ENCODE measurements at places on chromosomes 11 and 22.

DNA sequence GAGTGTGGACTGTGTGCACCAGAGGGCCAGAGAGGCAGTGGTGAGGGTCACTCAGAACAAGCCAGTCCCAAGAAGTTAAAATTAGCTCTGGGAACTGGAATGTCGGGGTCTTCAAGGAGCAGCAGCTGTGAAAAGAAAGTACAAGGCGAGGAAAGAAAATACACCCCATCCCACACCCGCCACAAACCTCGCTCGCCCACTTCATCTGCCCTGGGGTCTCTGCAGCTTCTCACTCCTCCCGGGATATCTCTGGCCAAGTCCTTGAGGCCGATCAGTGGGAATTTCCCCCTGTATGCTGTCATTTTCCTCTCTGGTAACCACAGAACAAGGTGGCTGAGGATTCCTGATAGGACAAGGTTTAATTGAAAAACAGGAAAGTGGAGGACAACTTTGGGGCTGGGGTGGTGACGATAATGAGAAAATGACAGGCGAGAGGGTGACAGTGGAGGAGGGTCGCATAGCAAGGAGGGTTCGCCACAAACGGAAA, 36.3 kb upstream of the TIMP3 start:
- DNase-seq: no peak

DNA sequence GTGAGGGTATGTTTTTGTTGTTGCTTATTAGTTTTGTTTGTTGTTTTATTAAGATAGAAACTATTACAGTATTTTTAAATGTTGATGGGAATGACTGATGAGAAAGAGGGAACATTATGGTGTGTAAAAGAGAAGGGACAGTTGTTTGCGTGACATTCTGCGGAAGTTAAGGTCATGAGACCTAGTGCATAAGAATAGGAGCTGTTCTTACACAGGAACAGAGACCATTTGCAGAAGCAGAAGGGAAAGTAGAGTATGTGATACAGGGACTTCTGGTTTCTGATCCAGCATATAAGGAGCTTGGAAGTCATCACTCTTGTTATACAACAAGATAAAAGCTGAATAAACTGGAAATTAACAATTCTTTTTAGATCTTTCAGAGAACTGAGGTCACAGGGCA, 299.2 kb upstream of the API5 start:
- DNase-seq: no peak

DNA sequence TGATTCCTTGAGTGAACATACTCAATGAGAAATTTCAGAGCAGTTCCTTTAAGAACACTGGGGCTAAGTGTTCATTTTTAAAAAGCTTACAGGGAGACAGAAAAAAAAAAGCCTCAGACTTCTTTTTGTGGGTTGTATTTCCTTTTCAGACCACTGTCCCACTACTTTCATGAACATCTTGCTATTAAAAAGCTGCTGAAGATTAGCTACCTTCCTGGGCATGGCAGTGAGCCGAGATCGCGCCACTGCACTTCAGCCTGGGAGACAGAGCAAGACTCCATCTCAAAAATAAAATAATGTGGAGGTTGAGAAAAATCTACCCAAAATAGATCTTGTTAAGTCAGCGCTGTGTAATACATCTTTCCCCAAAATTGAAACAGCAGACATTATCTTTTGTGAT, 10.8 kb downstream of the TRAF6 start:
- no peak for DNase-seq

GRCh38 chr11:60974726-60975125, 3.2 kb downstream of the CD6 start:
- DNase-seq: no peak

DNA sequence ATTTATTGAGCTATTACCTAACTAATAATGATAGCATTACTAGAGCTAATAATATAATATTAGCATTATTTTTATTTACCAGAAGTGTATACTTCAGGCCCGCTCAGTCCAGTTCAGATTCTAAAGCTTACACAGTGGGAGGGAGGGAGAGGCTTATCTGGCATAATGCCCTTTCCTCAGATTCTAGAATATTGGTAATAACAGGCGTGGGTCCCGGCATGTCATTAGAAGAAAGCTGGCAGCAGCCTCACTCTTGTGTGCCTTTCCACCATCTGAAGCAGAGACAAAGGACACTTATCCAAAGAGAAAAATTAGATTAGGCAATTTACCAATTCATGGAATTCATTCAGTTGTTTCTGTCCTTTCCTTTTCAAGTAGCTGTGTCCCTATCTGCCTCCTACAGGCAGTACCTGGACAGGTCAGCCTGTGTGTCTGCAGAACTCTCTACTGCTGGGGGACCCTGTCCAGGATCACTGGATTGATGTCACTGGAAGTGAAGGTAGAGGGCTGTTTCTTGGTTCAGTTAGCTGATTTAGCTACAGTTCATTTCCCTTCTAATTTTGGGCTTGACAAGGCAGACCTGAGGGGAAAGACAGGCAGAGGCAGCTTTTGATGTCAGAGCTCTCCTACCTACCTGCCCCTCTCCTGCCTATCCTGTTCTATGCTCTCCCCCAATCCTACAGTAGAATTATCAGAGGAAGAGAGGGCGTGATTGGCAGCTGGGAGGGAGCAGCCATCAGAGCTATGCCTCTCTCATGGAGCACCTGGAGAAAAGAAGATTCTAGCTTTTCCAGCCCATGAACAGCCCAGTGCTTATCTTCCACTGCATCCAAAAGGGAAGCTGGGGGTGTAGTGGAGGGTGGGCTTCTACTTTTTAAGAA, 20.3 kb upstream of the CCDC90B start:
- DNase-seq: no peak

DNA sequence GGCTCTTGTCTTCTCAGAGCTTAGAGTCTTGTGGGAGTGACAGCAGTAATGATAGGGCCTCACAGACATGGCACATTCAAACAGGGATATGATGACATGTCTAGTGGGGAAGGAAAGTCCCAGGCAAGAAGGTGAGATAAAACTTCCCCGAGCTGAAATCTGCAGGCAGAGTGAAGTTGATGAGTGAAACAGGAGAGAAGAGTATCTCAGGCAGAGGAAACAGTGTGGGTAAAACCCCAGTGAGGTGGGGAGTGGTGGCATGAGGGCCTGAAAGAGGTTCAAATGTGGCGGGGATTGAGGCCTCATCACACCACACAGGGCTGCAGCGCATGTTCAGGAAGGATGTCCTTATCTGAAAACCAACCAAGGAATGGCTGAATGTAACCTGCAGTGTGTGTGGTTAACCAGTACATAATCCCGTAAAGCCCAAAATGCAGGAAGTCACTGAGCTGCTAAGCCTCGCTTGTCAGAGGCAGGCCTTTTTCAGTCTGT, 153.8 kb upstream of the E2F8 start:
- no peak for DNase-seq

DNA sequence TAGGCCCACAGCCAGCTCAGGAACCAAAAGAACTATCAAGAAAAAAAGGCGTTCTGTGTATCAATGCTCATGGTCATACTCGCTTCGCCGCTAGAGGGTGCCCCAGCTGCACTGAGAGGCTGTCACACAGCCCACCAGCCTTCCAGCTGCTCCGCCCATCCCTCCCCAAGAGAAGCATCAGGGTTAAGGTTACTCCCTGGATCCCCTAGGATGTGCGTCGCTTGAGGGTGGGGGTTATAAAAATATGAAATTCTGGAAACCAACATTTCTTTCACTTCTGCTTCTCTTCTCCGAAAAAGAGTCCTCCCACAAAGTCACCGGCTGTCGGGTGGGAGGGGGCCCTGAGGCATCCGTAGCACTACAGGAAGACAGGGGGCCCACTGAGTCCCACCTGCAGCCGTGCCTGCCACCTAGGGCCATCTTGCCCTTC, 1.7 kb downstream of the CBX6 start:
- DNase-seq: peak; percentile 90

- DNase-seq: no peak
These were observed 21.1 kb downstream of the RTN4R start for GRCh38 chr22:20247010-20247505.

GRCh38 chr11:34851916-34852315, 64.3 kb downstream of the APIP start:
- DNase-seq: no peak

GRCh38 chr22:41659941-41660340, 28.7 kb downstream of the SNU13 start:
- DNase-seq: no peak

DNA sequence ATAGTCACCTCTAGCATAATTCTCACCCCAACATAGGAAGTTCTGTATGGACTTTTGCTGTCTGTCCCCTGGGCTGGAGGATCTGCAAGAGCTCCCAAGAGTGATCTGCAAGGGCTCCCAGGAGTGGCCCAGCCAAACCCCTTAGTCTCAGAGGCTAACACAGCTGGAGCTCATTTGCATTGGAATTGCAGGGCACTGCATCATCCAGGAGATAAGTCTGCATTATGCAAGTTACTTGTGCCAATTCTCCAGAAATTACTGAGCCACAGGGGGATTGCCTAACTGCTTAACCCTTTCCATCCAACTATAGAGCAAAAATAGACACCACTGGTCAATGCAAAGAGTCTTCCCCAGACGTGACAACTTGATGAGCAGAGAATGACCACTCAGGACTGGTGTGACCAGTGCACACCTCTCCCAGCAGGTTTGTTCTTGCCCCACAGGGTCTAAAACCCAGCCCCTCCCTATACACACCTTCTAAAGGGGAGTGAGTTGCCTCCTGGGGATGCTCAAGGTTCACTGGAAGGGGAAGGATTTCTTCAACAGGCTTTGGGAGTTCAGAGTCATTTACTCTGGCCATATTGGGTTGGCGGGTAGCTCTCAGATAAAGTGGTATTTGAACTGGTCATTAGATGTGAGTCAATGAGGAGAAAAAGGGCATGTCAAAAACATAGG, 38.4 kb downstream of the POU2AF3 start:
- DNase-seq: no peak

DNA sequence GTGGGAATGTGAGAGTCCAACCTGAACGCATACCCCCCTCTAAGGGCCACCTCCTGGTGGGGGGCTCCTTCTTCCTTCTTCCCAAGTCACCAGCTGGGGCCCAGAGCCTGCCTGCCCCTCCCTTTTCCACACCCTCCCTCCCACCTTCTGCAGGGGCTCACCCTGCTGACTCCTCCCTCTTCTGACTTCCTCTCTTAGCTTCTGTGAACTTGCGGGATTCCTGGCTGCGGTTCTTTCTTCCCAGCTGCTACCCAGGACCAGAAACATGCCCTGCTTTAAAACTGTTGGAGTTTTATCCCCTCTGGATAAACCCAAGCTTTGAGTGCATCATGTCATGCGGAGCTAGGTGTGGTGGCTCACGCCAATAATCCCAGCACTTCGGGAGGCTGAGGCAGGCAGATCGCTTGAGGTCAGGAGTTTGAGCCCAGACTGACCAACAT, 10.2 kb downstream of the LRRC74B start:
- no peak for DNase-seq

DNA sequence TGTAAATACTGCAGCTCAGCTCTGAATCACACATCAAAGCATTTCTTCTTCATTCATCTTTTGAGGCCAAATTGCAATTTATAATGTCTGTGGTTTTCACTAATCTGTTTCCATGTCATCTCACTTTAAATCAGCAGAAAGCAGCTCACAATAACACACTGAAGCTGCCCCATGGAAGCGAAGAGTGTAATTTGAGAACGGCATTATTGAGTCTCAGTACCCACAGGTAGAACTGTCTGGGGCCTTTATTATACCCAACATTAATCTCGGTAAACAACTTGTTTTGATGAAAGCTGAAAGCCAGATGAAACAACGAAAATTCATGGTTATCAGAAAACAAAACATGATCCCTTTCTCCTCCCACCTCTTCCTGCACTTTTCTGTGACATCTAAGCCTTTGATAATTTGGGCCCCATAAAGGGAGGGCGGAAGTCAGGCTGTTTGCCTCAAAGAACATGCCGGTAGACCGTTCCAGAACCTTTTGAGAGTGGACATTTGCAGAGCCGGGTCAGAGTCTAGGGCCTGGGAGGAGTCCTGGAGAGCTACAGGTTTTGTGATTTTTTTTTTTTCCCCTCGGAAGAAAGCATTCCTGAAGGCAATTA, 68.2 kb upstream of the SESN3 start:
- no peak for DNase-seq

GRCh38 chr11:114060392-114061047, 1.0 kb downstream of the ZBTB16 start:
- DNase-seq: peak; percentile 15

Measured in activated CD4-positive, alpha-beta T cell treated with anti-CD3 and anti-CD28 coated beads, Interleukin-2, amount 10 ng/mL, durations not matched to agents 7 days and 5 days (primary cell).